H1 (cell line): ENCODE measurements at places on chromosomes 16 and 17.

DNA sequence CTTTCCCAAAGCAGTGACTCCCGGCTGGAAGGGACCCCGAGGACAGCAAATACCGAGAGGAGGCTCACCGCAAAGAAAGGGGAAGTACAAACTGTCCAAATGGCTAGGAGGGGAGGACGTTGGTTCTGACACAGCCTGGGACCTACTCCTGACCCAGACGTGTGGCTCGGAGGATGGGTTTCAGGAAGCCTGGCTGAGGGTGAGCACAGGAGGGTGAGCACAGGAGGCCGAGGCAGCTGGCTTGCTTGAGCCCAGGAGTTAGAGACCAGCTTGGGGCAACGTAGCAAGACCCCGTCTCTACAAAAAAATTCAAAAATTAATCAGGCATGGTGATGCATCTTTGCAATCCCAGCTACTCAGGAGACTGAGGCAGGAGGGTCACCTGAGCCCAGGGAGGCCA lies 83.2 kb downstream of the C16orf78 start:
- no peaks in the 10 kb centered on the region for H3K4me1 ChIP-seq
- H3K27ac ChIP-seq: no peak overlapping the region
- no peak overlapping the region for H3K4me3 ChIP-seq
- DNase-seq: peak; percentile 33

DNA sequence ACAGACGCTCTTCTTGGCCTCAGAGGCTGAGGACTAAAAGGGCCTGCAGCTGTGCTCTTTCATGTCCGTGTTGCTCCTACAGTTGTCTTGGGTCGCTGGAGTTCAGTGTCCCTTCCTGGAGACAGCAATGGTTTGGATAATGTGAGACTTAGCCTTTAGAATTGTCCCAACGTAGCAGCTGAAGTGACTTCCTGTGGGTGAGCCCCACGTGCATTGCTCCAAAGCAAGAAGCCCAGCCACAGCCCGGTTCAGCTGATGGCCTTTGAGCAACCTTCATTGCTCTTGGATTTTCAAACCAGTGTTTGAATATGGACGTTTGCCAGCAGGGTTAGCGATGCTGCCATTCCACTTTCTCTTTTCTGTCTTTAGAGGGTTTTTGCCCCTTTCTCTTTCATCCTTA lies 19.7 kb downstream of the TMEM11 start:
- peaks cover 11% of the 10 kb centered on the region for H3K36me3 ChIP-seq
- no peak for DNase-seq
- H3K27me3 ChIP-seq: no peaks in the 10 kb centered on the region
- H3K4me1 ChIP-seq: peaks cover under 1% of the 10 kb centered on the region
- H3K4me3 ChIP-seq: no peak overlapping the region
- no peak overlapping the region for H3K27ac ChIP-seq

GRCh38 chr17:17180741-17181525 lies 25.2 kb downstream of the PLD6 start:
- H3K27me3 ChIP-seq: no peaks in the 10 kb centered on the region
- H3K27ac ChIP-seq: no peak overlapping the region
- no peak overlapping the region for H3K4me3 ChIP-seq
- DNase-seq: no peak

- DNase-seq: no peak
- no peaks in the 10 kb centered on the region for H3K36me3 ChIP-seq
- peak overlapping the region; percentile 64 for H3K27ac ChIP-seq
Measured at GRCh38 chr16:84115919-84116719, 623 bp downstream of the MBTPS1 start.

DNA sequence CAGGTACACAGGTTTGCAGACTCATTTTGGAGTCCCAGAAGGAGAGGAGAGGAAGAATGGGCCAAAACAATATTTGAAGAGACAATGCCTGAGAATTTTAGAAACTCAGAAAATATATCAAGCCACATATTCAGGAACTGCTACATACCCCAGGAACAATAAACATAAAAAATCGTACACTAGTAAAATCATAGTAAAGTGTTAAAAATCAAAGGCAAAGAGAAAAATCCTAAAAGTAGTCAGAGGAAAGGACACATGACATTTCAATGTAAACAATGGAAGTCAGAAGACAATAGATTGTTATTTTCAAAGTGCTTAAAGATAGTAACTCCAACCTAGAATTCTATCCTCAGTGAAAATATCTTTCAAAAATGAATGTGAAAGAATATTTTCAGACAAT lies 28.5 kb upstream of the NACA2 start:
- H3K36me3 ChIP-seq: no peaks in the 10 kb centered on the region; the same call in 1 of the 2 replicates
- no peak for DNase-seq
- H3K4me1 ChIP-seq: peaks cover 4% of the 10 kb centered on the region
- no peak overlapping the region for H3K27ac ChIP-seq

DNA sequence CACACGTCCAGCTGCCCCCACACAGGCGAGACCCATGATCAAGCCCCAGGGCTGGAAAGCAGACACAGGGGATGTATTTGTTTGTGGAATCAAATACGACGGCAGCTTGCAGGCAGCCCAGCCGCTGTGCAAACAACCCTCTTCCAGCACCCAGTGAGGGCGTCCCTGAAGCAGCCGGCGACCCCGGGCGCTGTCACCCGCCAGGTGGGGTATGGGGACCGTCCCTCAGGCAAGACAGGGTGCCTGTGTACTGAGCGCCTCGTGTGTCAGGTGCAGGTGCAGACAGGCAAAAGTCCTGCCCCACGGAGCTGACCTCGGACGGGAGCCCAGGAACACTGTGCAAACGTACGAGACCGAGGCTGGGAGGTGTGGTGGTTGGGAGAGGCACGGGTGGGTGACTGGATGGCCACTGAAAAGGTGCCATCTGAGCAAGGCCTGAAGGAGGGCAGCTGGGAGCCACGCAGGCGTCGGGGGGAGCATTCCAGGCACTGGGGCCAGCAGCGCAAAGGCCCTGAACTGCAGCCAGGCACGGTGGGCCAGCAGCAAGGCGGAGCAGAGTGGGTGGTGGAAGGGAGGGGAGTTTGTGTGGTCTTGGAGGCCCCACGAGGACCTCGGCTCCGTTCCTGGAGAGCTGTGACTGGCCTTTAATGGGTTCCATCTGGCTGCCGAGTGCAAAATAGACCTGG lies 48.5 kb downstream of the CBFA2T3 start:
- no peaks in the 10 kb centered on the region for H3K27me3 ChIP-seq
- no peaks in the 10 kb centered on the region for H3K36me3 ChIP-seq
- H3K4me3 ChIP-seq: no peak overlapping the region
- no peak overlapping the region for H3K27ac ChIP-seq
- peaks cover 28% of the 10 kb centered on the region for H3K4me1 ChIP-seq
